ENCODE measurements at places on chromosomes 16 and 17.
A peak's percentile ranks its signal among the peaks of the same experiment; 100 is the strongest.

GRCh38 chr17:57068222-57068658, 16.8 kb upstream of the AKAP1 start:
- DNase-seq: no peak

GRCh38 chr16:5944971-5945370, 847.4 kb upstream of the EEF2KMT start:
- no peak for DNase-seq

DNA sequence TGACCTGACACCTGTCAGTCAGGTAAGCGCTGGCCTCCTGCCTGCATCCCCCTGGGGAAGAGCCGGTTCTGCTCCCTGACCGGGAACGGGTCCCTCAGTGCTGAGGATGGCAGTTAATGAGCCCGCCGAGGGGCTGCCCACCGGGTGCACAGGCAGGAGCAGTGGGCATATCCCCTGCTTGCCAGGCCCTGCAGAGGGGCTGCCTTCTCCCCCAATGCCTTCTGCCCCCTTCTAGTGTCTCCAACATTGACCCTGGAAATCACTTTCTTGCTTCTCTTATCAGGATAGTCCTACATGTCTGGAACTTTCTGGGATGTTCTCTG, 388.5 kb downstream of the SEC14L1 start:
- no peak for DNase-seq

GRCh38 chr16:84931107-84931494, 80.2 kb downstream of the ZDHHC7 start:
- no peak for DNase-seq

GRCh38 chr16:81548876-81549546, 104.4 kb downstream of the CMIP start:
- no peak for DNase-seq

DNA sequence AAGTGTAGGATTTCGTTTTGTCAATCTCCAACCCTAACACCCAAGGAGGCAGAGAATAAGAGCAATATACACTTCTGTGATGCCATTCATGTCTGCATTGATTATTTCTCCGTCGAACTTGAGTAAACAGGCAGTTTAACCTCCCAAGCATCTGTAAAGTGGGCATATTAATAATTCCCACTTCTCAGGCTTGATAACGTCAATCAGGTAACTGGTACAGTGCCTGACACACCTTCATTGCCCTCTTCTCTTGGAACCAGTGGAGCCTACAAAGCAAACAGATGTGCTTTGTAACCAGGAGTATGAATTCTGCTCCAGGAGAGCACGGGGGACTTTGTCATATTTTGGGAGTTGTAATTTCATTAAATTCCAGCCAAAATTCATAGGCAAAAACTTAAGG, 32.5 kb upstream of the PLCG2 start:
- no peak for DNase-seq

GRCh38 chr16:67965668-67966548, 2.5 kb downstream of the SLC12A4 start:
- no peak for DNase-seq

- no peak for DNase-seq
Measured at GRCh38 chr17:39922006-39922405, 3.6 kb upstream of the GSDMB start.

GRCh38 chr17:47820033-47820789, 1.4 kb downstream of the OSBPL7 start:
- no peak for DNase-seq

DNA sequence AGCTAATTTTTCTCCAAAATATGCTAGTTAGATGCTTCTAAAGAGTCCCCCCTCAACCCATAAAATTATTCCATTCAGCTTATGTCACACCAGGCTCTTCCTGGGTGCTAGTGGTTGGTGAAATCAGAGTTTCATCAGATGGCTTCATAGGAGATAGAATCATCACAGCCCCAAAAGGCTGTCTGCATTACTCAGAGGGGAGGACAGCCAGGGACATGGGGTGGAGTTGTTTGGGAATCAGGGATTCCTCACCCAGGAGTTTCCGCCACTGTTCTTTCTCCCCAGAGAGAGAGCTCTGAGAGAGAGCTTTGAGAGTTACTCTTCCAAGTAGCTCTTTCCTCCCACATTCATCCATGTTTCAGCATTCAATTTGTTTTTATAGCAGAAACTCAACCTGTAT, 288 bp upstream of the KRT34 start:
- DNase-seq: no peak

DNA sequence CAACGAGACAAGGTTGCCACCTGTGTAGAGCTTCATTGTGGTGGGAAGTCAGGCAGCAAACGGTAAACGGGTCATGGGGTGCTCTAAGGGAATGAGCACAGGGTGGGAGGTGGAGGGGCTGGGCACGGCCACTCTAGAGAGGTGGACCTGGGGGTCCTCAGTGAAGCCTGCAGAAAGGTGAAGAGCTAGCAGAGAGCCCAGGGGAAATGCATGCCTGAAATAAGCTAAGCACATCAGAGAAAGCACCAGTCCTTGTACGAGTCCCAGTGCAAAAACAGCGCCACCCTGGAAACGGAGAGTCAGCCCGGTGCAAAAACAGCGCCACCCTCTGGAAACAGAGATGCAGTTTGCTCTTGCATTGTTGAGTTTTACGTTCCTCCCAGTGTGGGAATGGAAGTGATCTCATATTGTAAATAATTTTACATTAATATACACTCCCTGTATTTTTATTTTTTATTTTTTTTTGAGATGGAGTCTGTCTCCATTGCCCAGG, 65.0 kb downstream of the TBC1D16 start:
- no peak for DNase-seq

GRCh38 chr17:48356866-48357265, 73.1 kb downstream of the SKAP1 start:
- DNase-seq: no peak

DNA sequence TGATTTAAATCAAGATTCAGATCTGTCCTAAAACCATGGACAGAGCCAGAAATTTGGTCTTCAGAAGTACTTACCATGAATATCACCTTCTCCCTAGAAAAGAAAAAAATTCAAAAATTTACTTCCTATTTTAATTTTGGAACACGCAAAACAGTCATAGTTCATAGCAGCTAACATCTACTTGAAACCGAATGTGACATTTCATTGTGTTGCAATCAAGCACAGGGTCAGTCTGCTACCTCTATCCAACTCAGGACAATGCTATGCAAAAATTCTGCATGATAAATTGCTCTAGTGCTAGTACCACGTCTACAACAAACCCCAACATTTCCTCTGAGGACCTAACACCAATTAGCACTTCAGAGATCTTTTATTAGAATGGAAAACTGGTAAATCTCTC, 7.7 kb downstream of the JPT1 start:
- no peak for DNase-seq

- no peak for DNase-seq
Measured at GRCh38 chr16:83409347-83409746, 398.4 kb upstream of the HSBP1 start.

- DNase-seq: no peak
Measured at GRCh38 chr17:75077072-75077495, 10.7 kb upstream of the SLC16A5 start.

DNA sequence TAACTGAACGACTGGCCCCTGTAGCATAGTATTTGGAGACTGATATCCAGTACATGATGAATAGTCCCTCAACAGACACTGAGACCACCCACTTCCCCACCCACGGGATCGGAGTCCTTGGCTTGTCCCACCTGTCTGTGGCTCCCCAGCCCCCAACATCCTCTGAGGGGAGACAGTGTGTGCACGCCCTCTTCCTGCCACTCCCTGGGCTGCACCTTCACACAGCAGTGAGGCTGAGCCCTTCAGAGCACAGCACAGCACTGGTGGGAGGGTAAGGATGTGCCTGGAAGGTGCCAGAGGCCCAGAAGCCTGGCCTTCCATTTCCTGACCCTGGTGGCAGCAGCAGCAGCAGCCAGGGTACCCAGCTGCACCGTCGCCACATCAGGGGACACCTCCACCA, 11.0 kb downstream of the DNASE1 start:
- DNase-seq: no peak

GRCh38 chr16:7601100-7601499, 268.5 kb downstream of the RBFOX1 start:
- DNase-seq: no peak

- DNase-seq: no peak
Measured at GRCh38 chr16:1532081-1532760, 1.2 kb upstream of the TMEM204 start.

DNA sequence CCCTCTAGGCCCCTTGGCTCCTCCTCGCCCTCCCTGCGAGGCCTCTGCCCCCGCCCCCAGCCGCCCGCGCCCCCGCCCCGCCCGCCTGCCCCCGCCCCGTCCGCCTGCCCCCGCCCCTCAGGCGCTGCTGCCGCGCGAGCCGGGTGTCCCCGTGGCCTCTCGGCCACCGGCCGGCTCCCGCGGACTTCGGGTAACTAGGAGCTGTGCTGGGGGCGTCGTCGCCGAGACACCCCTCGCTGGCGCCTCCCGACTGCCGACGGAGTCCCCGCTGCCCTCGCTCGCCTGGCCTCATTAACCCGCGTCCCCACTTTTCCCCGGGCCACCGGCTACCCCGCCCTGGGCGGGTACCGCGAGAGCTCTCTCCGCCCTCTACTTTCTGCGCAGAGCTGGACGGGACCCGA, at the start of gene TLCD1:
TSS of gene TLCD1 (minus strand) at position 8 of the 401 bp plus-strand sequence. CDS start 136 bp downstream, outside the sequence.
- no peak for DNase-seq

DNA sequence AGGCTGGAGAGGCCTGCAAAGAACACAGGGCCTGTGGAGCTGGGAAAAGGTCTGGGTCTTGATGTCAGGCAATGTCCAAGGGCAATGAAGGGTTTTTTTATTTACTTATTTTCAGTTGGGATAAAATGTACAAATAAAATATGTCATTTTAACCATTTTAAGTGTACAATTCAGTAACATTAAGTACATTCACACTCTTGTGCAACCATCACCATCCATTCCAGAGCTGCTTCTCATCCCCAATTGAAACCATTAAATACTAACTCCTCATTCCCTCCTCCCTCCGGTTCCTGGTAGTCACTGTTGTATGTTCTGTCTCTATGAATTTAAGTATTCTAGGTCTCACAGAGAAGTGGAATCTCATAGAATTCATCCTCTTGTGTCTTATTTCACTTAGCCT, 444.7 kb downstream of the HS3ST3B1 start:
- no peak for DNase-seq

GRCh38 chr17:72725433-72726068, 366.9 kb downstream of the SLC39A11 start:
- peak; percentile 23 for DNase-seq

DNA sequence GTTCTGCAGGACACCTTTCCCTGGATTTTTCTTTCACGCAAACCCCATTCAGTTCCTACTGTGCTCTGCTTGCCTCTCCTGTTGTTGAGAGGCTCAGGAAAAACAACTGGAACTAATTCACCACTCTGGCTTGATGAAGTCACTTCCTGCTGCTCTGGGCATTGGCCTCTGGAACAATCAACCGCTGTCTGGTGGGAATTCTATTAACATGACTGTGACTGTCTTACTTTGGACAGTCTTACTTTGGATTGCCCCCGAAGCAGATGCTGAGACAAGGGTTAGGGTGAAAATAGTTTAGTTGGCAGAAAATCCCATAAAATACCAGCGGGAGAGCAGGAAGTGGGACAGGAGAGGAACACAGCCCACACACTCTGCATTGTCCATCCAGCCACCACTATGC, 90.0 kb upstream of the HSBP1 start:
- DNase-seq: no peak

DNA sequence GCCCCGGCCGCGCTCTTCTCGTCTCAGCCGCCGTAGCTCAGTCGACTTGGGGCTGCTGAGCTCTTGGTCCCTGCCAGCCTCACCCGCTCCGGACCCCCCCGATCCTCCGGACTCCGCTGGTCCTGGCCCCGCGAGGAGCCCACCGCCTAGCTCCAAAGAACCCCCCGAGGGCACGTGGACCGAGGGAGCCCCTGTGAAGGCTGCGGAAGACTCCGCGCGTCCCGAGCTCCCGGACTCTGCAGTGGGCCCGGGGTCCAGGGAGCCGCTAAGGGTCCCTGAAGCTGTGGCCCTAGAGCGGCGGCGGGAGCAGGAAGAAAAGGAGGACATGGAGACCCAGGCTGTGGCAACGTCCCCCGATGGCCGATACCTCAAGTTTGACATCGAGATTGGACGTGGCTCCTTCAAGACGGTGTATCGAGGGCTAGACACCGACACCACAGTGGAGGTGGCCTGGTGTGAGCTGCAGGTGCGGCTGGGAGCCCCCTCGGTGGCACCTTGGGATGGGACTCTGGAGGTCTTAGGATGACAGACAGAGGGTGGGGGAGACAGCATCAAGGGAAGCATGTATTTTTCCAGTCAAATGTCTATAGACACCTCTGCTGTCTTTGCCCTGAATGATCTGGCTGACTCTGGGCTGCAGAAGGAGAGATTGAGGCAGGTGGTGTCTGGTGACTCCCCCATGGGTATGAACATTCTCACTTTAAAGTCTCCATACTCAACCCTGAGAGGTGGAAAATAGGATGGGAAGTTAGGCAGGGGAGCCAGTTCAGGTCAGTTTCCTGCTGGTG, 635 bp downstream of the WNK4 start:
- DNase-seq: no peak

GRCh38 chr17:73255671-73256181, 6.0 kb downstream of the CPSF4L start:
- DNase-seq: peak; percentile 22

DNA sequence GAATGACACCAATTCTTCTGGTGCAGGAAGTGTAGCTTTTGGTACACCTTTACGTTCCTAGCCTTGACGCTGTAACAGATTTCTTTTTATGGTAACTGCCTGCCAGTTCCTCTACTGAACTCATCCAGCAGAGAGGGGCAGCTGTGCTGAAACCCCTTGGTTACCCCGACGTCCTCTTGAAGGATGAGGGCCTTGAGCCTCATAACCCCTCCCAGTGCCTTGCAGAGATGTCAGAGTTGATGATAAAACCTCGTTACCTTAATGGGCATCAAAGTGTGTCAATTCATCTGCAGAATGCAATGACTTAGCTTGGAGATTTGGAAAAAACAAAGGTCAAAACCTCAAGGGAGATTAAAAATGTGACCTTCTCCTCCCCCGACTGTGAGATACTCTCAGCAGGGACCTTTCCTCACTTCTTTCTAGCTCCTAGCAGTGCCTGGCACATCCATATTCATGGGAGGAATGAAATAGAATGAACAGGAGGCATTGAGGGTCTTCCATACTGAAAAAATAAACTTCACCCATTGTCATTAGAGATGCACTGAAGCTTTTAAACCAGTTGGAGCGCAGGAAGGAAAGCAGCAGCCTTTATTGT, 69.2 kb downstream of the SDR42E1 start:
- no peak for DNase-seq

- peak; percentile 77 for DNase-seq
Measured at GRCh38 chr16:74521691-74522090, 85.2 kb downstream of the GLG1 start.

Measured in cerebellar nuclear complex (tissue), 1 donor.